ENCODE measurements at places on chromosomes 2 and 18.

DNA sequence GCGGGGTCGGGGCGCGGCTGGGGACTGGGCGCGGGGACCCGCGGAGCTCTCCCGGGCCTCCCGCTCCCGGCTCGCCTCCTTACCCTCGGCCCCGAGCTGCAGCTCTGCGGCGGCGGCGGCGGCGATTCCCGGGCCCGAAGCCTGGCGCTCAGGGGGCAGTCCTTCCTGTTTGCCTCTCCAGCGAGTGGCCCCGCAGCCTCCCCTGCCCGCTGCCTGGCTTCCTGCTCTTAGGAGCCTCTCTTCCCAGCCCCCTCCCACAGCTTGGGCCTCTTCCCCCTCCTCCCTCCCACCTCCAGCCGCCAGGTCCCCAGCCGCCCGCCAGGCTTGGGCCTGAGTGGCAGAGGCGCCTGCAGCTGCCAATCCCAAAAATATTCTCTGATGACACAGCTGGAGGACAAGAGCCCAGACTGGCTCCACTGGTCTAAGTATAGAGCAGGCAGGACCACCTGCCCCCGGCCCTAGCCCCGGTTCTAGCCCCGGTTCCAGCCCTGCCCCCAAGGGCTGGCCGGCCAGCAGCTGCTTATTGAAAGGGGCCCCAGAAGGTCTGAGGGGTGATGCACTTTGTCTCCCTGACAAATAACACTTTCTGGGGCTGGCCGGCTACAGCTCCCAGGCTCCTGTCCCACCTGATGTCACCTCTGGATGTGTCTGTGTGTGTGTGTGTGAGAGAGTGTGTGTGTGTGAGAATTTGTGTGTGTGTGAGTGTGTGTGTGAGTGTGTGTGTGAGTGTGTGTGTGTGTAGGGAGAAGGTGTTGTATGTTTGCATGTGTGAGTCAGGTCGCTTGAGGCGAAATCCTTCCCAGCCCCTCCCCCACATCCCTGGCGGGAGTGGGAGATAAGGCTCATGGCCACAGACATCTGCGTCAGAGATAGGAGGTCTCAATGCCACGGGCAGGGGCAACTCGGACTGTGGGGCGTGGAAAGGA lies at the start of gene OBSL1:
TSS of gene OBSL1 (minus strand) at position 229 of the 926 bp plus-strand sequence. CDS start 307 bp downstream, outside the sequence.
- peak; percentile 81 for DNase-seq

DNA sequence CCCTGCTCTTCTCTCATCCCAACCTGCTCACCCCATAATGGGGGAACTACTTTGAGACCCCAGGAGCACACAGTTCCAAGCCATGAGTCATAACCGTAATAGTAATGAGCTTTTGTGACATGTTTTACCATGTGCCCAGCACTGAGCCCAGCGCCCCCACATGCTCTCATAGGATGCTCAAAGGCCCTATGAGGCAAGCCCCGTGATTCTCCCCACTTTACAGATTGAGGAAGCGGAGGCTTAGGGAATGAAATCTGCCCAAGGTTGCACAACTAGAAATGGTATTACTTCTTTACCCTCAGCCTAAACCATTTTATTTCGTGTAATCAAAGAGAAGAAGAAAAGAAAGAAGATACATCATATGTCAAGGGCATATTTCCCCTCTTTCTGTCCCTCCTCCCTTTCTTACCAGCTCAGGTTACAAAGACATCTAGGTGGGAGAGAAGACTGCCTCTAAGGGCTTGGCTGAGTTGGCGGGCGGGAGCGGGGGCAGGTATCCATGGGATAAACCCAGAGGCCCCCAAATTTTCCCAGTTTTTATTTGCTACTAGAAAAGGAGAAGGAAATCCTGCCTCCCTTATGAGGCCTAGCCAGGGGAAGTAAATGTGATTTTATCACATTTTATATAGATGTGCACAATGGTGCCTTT lies 24.2 kb downstream of the BCL11A start:
- DNase-seq = no peak

DNA sequence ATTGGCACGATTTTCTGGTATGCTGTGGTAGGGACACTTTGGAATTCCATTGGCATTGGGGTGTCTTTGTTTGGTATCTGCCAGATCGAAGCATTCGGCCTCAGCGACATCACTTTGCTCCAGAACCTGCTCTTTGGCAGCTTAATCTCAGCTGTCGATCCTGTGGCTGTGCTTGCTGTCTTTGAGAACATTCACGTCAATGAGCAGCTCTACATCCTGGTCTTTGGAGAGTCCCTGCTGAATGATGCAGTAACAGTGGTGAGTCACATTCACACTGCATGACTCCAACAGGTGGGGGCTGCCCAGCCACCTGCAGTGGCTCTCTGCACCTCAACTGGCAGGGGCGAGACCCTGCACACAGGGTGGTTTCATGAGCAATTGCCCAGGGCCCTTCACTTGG lies 38.4 kb downstream of the SLC9A2 start:
- DNase-seq = no peak

GRCh38 chr2:105235388-105236059 lies 6.0 kb upstream of the GPR45 start:
- DNase-seq = peak; percentile 61

DNA sequence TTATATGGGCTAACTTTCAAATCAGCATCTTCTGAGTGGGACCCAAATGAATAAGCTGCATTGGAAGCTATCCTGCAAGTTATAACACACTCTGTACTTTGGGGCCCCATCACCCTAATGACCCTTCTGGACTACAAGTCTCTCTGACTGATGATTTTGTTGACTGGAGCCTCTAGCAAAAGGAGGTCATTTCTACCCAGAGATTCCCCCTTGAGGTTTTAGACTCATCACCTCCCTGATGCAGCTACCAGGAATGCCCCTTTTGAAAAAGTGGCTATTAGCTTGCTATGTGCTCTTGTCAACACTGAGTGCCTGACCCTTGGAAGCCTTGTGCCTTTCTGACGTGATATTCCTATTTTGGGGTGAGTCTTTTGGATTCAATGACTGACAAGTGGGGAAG lies 54.5 kb upstream of the NEMP2 start:
- DNase-seq = no peak

DNA sequence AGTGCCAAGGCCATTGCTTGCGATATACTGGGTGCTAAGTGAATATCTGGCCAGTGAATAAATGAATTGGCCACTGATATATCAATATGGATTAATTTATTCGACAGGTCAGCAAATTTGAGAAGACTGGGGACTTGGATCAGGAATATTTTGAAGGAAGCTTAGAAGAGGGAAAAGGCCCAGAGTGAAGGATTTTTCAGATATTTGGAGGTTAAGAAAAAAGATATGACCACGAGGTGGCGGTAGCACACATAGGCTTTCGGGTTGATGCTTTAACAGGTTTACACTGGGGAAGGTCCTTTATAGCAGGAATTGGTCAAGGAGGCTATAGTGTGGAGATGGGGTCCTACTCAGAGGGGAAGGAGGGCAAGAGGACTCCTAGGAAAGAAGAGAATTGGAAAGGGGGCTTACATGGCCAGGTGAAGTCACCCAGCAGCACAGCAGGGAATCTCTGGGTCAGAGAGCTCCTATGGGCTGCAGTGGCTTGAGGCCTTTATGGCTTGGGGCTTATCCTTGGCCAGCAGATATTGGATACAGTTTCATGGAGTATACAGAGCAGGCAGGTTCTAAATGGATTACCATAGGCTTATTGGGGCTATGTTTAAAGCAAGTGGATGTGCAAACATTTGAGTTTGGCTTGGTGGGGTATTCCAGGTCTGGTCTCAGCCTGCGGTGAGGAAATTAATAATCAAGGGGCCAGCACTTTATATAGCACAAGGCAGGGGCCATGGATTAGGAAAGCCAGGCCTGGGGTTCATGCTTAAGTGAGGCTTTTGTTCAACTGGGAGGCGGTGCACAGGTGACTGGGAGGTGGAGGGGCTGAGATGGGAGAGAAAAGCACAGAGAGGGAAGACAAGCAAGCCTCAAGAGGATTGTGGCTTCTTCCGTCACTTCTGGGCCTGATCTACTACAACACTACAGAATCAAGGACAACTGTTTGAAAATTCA lies 9.7 kb downstream of the IL1RN start:
- peak; percentile 21 for DNase-seq

- no peak for DNase-seq
Measured at GRCh38 chr2:159595410-159596046, 20.8 kb downstream of the BAZ2B start.

- no peak for DNase-seq
Measured at GRCh38 chr18:45004546-45005080, 323.9 kb downstream of the SETBP1 start.

GRCh38 chr2:227238238-227239237 lies 74.1 kb downstream of the COL4A3 start:
- DNase-seq = peak; percentile 63

DNA sequence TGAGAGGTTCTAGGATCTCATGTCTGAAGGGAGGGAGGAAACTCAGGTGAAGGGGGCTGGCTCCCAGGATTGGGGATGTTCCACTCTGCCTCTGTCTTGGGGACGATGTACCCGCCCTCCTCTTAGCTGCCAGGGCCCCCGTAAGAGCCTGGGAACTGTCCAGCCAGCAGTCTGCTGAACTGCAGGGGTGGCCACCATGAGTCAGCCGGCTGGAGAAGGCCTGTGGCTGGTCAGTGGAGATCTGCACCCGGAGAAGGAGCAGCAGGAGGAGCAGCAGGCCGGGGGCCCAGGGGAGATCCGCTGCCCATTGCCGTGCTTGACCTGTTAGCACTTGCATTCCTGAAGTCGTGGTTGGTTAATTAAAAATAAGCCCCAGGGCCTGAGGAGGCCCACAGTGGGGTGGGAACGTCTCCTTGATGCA lies 180.3 kb downstream of the TFCP2L1 start:
- no peak for DNase-seq

- DNase-seq = no peak
Measured at GRCh38 chr18:62702259-62702658, 13.1 kb upstream of the PHLPP1 start.

DNA sequence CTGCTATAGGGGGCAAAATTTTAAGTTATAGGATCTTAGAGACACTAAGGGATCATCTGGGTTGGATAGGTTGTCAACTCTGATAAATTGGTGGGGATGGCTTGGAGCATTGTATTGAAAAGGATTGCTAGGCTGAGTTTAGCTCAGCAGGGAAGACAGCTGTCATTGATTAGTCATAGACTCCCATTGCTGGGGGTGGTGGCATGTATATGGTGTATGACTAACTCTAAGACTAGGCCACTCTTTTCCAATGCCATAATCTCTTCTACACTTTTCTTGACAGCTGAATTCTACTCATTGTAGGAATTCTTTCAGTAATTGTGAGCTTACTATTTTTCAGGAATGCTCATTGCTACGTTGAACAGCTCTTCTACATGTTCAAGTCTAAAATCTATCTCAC lies 81.3 kb upstream of the PELI1 start:
- no peak for DNase-seq

DNA sequence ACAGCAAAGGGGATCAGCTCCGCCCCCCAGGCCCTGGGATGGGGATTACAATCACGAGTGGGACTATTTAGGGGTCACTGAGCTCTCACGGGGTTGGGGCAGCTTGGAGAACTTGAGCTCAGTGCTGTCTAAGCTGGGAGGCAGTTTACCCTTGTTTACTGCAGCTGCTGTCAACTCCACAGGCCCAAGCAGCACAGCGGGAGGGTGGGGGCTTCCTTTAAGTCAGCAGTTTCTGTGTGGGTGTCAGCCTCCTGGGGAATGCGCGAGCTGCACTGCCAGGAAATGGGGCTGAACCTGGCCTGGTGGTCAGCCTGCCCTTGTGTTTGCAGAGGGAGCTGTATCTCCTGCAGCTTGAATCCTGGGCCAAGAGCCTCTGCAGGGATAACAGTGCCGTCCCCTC lies 29.8 kb downstream of the TOGARAM2 start:
- DNase-seq = no peak

DNA sequence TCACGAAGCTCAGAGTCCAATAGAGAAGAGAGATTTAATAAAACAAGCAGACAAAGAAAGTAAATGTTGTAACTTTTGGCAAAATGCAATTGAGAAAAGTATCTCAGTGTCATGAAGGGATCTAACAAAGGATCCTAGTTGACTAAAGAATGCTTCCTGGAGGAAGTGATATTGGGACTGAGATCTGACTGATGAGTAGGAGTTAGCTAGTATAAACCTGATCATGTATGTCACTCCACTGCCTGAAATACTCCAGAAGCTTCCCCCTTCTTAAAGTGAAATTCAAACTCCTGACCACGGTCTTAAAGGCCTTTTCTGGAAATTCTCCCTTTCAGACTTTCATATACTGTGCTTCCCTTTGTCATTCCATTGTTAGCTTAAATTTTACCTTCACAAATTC lies 1102.4 kb upstream of the ZEB2 start:
- DNase-seq = no peak

DNA sequence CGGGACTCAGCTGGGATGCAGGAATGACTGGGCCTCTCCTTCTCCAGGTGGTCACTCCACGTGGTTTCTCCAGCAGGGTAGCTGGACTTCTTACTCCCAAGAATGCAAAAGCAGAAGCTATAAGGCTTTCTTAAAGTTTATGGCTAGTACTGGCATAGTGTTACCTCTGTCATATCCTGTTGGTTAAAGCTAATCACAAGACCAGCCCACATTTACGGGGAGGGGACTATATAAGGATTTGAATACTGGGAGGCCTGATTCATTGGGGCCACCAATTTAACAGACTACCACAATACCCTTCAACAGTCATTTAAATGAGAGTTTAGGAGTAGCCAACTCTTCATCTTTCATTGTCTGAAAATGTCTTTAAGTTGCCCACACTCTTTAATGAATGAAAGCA lies 94.4 kb upstream of the TSPYL6 start:
- no peak for DNase-seq

GRCh38 chr2:1509271-1510065 lies 96.2 kb downstream of the TPO start:
- no peak for DNase-seq

GRCh38 chr2:222434204-222434603 lies 9.9 kb downstream of the SGPP2 start:
- no peak for DNase-seq

DNA sequence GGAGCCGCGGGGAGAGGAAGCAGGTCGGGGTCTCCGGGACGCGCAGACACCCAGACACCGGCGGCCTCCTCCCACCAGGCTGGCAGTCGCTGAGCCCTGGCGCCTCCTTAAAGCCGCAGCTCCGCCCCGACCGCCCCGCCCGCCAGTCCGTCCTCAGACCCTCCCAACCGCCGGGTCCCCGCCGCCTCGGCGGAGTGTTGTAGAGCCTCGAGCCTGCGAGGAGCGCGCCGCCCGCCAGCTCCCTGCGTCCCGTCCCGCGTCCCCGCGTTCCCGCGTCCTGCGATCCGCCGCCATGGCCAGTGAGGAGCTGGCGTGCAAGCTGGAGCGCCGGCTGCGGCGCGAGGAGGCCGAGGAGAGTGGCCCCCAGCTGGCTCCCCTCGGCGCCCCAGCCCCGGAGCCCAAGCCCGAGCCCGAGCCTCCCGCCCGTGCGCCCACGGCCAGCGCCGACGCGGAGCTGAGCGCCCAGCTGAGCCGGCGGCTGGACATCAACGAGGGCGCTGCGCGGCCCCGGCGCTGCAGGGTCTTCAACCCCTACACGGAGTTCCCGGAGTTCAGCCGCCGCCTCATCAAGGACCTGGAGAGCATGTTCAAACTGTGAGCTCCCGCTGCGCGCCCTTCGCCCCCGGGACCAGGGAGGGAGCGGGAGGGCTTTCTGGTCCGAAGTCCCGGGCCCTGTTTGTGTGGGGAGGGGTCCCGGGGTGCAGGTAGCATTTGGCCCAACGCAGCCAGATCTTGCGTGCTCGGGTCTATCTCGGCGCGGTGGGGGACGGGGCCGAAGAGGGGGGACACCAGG lies at the start of gene EFHD1:
TSS of gene EFHD1 (plus strand) at position 192 of the 793 bp plus-strand sequence. CDS start at position 293, 101 bp downstream.
- DNase-seq = peak; percentile 63

- no peak for DNase-seq
Measured at GRCh38 chr2:165500816-165501215, 31.3 kb downstream of the CSRNP3 start.

- no peak for DNase-seq
Measured at GRCh38 chr2:215271446-215271845, 40.4 kb upstream of the ATIC start.

- DNase-seq = no peak
Measured at GRCh38 chr2:181120625-181121024, 140.2 kb downstream of the UBE2E3 start.

- DNase-seq = no peak
Measured at GRCh38 chr2:206556357-206556949, 85.8 kb upstream of the FAM237A start.

Data from right lung (tissue), 10 donors.